ENCODE measurements at places on chromosomes 3 and 15. TPM values are rescaled to one million over a fixed set of nuclear protein-coding genes. Genes with fewer than 3 reads are reported as not detected.

The PSMD6 gene
- total RNA-seq, result 71.0 TPM

- no peak for DNase-seq
- no peaks in the 10 kb centered on the region for H3K36me3 ChIP-seq
- H3K4me1 ChIP-seq, result no peaks in the 10 kb centered on the region
- no peak overlapping the region for H3K27ac ChIP-seq
Observed at GRCh38 chr15:51840692-51841091, 11.2 kb downstream of the TMOD3 start.

DNA sequence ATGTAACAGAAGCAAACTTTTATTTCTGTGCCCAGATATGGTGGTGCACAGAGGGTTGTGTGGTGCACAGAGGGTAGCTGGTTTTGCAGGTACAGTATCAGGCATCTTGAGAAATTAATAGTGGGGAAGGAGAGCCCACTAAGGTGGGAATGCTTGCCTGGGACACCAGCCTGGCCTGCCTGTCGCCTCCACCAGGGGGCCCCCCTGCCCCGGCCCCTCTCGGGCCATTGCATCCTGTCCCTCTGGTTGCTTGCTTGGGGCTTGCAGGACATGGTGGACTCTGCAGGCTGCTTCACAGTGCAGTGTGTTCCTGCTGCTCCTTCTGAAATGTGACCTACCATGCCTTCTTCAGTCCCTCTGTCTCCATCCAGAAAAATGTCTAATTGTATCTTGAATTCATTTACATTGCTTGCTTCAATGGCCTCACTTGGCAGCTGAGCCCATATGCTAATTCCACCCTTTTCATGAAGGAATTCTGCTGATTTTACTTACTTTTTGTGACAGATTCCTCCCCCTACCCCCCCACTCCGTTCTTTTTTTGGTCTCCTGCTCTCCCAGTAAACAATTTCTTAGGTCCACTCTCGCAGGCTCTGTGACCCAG, 73.6 kb downstream of the EEFSEC start:
- H3K36me3 ChIP-seq, result no peaks in the 10 kb centered on the region
- no peak overlapping the region for H3K4me3 ChIP-seq
- no peak for DNase-seq

The HTD2 gene
- 10.2 TPM for total RNA-seq

- H3K27ac ChIP-seq, result no peak overlapping the region
- no peaks in the 10 kb centered on the region for H3K27me3 ChIP-seq
- H3K4me1 ChIP-seq, result peaks cover 3% of the 10 kb centered on the region
- no peaks in the 10 kb centered on the region for H3K36me3 ChIP-seq
- H3K4me3 ChIP-seq, result no peak overlapping the region
- no peak for DNase-seq
Observed at GRCh38 chr15:99343881-99344551, 92.7 kb downstream of the LRRC28 start.

DNA sequence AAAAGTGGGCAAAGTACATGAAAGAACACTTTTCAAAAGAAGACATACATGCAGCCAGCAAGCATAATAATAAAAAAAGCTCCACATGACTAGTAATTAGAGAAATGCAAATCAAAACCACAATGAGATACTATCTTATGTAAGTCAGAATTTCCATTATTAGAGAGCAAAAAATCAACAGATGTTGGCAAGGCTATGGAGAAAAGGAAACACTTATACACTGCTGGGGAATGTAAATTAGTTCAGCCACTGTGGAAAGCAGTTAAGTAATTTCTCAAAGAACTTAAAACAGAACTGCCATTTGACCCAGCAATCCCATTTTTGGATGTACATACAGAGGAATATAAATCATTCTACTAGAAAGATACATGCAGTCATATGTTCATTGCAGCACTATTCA, 360.7 kb downstream of the NSUN3 start:
- DNase-seq, result no peak
- no peak overlapping the region for H3K4me3 ChIP-seq
- H3K36me3 ChIP-seq, result no peaks in the 10 kb centered on the region
- H3K4me1 ChIP-seq, result no peaks in the 10 kb centered on the region
- H3K27me3 ChIP-seq, result no peaks in the 10 kb centered on the region

- H3K36me3 ChIP-seq, result peaks cover 30% of the 10 kb centered on the region
- no peaks in the 10 kb centered on the region for H3K27me3 ChIP-seq
- no peak for DNase-seq
- H3K4me1 ChIP-seq, result peaks cover 10% of the 10 kb centered on the region
- H3K27ac ChIP-seq, result no peak overlapping the region
Observed at GRCh38 chr15:42544853-42545629, 3.6 kb downstream of the LRRC57 start.

DNA sequence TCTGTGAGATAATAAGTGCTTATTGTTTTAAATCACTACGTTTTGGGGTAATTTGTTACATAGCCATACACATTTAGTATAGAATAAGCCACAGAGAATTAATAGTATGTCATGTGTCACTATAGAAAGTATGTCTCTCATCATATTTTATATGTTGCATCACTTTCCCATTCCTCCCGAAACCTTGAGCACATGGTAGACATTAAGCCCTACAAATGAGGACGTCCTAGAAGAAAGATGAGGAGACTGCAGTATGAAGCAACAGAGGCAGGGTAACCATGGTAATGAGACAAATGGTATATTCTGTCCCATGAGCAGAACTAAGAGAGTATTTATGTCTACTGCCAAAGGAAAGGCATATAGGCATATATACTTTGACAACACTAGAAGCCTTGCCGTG, 720.2 kb downstream of the ROBO1 start:
- H3K27ac ChIP-seq, result no peak overlapping the region
- H3K4me1 ChIP-seq, result no peaks in the 10 kb centered on the region
- DNase-seq, result no peak
- no peaks in the 10 kb centered on the region for H3K36me3 ChIP-seq
- H3K4me3 ChIP-seq, result no peak overlapping the region
- H3K27me3 ChIP-seq, result no peaks in the 10 kb centered on the region
